ENCODE measurements at places on chromosomes 4 and X.

DNA sequence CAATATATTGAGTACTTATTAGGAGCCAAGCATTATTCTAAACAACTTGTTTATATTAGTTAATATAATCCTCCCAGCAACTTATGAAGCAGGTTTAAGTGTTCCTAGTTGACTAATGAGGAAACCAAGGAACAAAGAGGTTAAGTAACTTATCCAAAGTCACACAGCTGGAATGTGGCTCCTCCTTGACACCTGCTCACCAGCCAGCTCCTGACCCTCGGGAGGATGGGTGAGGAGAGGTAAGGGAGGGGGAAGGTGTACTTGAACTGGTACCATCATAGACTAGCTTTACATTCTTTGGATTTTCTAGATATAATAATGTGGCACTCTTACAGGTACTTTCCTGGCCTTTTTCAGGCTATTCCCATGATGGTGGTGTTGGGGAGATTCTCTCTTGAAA, 50.7 kb downstream of the ARHGEF38 start:
- DNase-seq = no peak

- DNase-seq = no peak
Measured at GRCh38 chr4:38099908-38100407, 139.8 kb downstream of the PTTG2 start.

GRCh38 chrX:109940411-109940810, 62.5 kb upstream of the TMEM164 start:
- DNase-seq = no peak

- DNase-seq = peak; percentile 72
Measured at GRCh38 chrX:154431341-154431740, 2.9 kb downstream of the ATP6AP1 start.

DNA sequence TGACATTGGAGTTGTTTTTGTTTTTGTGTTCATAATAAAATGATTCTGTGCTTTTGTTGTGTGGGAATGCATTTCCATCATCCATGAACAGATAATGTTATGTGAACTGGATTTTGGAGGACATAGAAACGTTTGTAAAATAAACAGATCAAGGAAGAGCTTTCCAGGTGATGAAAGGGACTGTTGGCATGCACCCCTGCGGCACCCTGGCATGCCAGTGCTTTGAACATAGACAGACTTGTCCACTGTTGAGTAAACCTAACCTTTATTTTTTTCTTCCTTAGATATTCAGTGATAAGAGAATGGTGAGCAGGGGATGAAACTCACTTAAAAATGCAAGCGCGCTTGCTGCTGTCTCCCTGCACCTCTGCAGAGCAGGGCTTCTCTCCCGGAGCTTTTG, 59.8 kb downstream of the TRAPPC11 start:
- DNase-seq = no peak
